GM10248 (cell line): ENCODE measurements at places on chromosomes 4 and X.

- DNase-seq: no peak
Observed at GRCh38 chrX:22689290-22689689, 310.5 kb upstream of the DDX53 start.

DNA sequence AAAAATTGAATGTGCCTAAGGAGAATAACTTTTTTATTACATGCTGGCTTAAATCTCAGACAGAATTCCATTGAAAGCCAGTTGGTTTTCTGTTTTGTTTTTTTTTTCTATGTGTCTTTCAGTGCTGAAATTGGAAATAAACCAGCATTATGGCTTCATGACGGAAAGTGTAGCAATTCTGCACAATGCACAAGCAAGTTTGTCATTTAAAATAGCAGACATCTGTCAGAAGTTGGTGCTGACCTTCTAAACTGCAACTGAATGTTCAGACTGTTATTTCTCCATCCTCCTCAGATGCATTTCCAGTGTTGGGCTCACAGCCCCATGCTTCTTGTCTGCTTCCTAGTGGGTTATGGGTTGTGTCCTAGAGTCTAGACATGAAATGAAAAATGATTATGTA, 107.2 kb upstream of the LIMCH1 start:
- no peak for DNase-seq

DNA sequence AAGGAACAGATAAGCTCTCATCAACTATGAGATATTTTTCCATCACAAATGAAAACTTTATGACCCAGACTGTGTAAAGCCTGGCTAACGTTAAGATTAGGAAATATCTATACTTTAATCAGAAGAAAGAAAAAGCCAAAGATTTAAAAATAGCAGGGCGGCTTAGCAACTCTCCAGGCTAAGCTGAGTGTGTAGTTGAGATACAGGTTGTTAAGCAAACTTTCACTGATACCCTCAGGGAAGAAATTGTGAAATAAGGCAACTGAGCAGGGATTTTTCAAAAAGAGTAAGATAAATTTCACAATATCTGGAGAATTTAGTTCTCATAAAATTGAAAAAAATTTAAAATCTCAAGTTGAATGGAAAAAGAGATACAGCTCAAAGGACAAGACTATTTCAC, 382.0 kb downstream of the RAPGEF2 start:
- DNase-seq: no peak

- no peak for DNase-seq
Observed at GRCh38 chrX:49187028-49187394, 838 bp upstream of the PRICKLE3 start.

DNA sequence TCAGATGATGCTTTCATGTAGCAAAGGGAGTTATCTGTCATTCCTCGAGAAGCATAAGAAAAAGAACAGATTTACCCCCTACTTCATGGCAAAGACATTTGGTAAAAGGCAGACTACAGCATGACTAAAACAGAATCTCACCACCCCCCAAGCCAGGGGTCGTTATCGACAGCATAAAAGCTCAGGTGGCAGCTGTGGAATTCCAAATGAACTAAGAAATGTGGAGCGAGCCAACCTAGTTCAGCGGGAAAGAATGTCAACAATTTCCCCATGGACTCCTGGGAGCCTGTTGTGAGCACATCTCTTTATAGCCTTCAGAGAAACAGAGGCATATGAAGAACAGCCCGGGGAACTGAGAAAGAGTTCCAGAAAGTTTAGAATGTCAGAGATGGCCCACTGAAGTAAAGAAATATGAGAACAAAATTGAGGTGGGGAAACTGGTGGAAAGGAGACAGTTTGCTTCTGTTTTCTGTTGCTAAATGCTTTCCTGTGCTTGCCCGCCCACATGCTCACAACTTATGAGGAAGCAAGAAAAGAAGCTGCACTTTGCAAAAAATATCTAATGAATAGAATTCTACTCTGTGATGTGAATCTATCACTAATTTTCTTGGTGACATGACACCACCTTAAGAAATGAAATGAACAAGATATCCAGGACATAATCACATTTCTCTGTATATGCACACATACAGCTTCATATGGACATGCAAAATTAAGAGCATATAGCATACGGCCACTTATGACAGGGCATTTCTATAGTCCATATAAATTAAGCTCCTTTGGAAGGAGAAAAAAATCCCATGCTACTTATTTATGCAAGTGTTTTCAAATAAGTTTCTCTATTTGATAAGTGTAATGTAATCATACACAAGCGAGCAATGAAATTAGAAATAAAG, 135.3 kb upstream of the MID1 start:
- DNase-seq: no peak

DNA sequence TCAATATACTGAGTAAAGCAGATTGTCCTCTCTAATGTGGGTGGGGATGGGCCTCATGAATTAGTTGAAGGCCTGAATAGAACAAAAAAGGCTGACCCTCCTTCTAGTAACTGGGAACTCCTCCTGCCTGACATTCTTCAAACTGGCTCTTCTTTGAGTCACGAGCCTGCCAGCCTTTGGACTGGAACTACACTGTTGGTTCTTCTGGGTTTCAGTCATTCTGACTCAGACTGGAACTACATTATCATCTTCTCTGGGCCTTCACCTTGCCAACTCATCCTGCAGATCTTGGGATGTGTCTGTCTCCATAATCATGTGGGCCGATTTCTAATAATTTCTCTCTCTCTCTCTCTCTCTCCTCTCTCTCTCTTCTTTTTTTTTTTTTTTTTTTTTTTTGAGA, 26.9 kb upstream of the CT47C1 start:
- no peak for DNase-seq

DNA sequence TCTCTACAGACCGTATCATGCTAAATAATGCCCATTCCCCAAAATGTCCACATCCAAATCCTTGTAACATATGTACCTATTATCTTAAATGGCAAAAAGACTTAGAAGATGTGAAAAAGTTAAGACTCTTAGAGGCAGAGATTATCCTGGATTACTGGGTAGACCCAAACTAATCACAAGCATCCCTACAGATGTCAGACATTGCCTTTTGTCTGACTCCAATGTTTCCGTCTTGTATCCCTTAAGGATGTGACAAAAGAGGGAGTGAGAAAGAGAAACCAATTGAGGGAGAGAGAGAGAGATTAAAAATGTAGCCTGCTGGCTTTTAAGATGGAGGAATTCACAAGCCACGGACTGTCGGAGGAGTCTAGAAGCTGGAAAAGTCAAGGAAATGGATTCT, 401.9 kb upstream of the FSTL5 start:
- DNase-seq: no peak

DNA sequence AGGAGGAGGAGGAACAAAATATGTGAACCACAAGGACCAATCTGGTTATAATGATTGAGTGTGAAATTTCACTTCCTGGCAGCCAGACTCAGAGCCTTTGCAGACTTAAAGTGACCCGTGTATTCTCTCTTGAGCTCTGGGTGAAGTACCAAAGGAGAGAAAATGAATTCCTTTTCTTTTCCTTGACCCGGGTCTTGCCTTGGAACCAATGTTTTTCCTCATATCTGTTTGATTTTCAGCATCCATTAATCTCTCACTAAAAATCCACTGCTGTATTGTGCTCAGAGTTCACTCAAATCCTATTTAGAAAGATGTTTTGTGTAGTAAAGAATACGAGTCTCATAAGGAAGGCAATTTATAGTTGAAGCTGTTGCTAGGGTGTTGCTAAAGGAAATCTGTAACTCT, 78.3 kb upstream of the C1QTNF7 start:
- no peak for DNase-seq

DNA sequence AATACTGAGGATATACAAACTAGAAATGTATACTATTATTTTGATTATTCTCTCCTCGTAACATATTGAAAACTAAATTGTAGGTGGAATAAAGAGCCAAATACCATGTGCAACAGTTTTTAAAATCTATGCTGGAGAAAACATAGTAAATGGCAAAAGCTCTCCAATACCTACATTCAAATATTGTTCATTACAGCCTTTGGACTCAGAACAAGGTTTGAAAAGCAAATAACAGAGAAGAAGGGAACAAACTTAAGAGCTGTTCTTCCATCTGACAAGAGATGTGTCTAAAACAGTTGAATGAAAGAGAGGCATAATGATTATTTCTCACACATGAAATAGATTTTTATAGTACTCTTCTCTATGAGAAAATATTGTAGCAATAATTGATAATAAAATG, 25.0 kb upstream of the UGT2B7 start:
- DNase-seq: no peak

- no peak for DNase-seq
Observed at GRCh38 chr4:99961711-99962110, 11.6 kb upstream of the H2AZ1 start.

DNA sequence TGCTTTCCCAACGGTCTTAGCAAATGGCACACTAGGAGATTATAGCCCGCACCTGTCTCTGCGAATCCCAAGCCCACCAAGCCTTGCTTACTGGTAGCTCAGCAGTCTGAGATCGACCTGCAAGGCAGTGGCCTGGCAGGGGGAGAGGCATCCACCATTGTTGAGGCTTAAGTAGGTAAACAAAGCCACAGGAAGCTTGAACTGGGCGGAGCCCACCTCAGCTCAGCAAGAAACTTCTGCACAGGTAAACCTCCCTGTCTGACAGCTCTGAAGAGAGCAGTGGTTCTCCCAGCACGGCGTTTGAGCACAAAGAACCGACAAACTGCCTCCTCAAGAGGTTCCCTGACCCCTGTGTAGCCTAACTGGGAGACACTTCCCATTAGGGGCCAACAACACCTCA, 42.8 kb downstream of the BRWD3 start:
- no peak for DNase-seq

GRCh38 chr4:36990128-36990872, 254.2 kb upstream of the NWD2 start:
- DNase-seq: no peak

- DNase-seq: no peak
Observed at GRCh38 chr4:10075953-10076391, 40.6 kb downstream of the WDR1 start.

GRCh38 chr4:4430492-4431195, 43.7 kb downstream of the NSG1 start:
- peak; percentile 58 for DNase-seq

GRCh38 chrX:662126-662525, 31.5 kb downstream of the SHOX start:
- DNase-seq: no peak
